ENCODE measurements at places on chromosomes 3 and 15.

DNA sequence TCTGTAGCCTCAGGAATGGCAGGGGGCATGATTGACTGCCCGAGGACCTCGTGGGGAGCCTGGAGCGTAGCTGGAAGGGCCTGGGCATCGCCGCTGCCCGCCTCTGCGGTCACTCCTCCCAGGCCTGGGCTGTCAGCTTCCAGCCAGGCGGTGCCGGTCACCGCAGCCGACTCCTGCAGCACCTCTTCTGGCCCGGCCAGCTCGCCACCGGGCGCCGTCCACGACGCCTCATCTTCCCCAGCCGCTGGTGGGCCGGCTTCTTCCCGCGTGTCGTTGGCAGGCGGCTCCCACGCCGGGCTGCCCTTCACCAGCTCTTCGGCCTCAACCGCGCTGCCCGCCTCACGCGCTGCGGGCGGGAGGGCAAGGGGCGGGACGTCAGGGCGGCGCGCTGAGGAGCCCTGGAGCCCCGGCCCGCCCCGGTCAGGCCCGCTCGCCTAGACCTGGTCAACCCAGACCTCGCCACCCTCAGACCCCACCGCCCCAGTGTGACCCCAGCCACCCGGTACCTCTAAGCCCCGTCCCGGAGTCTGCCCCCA, 1.0 kb downstream of the CSPG5 start:
- no peak for DNase-seq

DNA sequence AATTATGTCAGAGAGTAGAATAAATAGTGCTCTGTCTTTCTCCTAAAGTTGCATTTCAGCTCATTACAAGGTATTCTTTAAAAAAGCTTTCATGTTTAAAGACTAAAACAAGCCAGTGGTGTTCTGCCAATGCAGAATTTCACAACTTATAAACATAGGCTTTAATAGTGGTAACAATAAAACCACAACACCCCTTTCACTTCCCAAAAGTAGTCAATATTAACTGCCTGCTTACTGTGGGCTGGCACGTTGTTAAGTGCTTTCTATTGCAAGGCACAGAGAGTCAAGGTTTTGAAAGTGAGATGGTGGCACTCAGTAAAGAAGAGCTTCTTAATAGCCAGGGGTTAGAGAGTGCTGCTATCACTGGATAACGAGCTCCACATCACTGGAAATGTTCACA, 8.4 kb upstream of the RTP1 start:
- no peak for DNase-seq

- DNase-seq = no peak
Measured at GRCh38 chr3:26106228-26106627, 316.3 kb downstream of the OXSM start.

DNA sequence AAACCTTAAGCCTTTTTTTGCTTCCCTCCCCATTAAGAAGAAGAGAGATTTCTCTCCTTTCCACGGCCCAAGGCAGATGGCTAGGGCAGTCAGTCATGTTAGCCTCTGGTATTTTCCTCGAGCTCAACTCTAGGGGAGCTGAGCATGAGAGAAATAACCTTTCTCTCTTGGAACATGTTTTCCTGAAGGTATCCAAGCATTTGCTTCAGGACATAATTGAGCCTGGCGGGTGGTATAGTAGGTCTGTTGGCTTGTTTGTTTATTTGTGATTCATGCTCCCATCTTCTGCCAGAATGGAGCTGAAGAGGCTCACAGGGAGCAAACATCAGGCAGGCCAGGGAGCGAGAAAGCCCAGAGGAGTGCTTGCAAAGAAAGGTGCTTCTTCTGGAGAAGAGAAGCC, 102.5 kb downstream of the MESD start:
- no peak for DNase-seq

- no peak for DNase-seq
Measured at GRCh38 chr3:126951561-126951960, 31.4 kb upstream of the PLXNA1 start.

GRCh38 chr15:99433026-99433756, 132.6 kb upstream of the MEF2A start:
- no peak for DNase-seq

DNA sequence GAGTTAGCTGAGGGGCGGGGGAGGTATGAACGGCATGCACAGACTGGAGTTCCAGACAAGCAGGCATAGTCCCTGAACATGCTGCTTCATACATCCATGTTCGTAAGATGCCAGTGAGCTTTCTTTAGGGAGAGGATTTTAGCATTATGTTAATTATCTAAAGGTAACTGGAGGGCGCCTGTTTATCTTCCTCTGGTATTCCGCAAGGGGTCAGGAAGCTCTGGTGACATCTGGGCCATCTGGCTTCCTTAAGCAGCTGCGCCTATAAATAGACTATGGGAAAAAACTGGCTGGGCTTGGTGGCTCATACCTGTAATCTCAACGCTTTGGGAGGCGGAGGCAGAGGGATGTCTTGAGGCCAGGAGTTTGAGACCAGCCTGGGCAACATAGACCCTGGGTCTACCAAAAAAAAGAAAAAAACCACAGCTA, 1.5 kb upstream of the FBXO22 start:
- DNase-seq = no peak

Data from activated CD8-positive, alpha-beta memory T cell treated with anti-CD3 and anti-CD28 coated beads, Interleukin-2, amount 10 ng/mL, durations not matched to agents 7 days and 5 days (primary cell).